Body of pancreas (tissue), 4 donors: ENCODE measurements at places on chromosomes 12 and 14.

DNA sequence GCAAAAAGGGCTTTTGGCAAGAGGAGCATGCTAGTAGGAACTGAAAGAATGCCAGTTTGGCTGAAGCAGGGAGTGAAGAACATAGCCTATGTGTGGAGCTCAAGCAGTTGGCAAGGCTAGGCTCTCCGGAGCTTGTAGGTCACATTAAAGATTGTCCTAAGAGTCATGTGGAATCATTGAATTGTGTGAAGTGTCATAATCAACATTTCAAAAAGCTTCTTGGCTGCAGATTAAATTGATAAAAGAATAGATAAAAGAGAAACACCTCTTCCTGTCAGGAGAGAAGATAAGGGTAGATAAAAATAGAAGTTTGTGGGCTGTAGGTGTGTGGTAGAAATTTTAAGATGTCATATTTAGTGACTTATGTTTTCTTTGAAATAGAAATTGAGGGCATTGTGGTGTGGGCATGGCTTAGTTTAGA, 36.1 kb downstream of the CPSF6 start:
- DNase-seq = no peak

DNA sequence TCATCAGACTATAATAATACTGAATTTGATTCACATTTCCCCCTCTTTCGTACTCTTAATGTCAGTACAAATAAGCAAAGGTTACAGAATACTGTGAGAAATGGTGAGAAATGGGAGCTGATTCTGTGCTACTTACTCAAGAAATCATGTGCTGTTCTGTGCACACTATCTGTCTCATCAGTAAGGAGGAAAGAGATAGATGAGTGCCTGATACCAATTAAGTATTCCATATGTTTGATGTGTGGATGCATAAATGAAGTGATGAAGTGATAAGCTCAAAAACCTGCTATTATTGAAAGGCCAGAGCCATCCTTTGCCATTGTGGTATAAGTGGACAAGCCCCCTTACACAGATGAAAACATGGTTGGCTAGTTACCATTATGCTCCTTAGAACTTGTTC, 127.7 kb downstream of the PDE3A start:
- DNase-seq = no peak

- DNase-seq = no peak
Measured at GRCh38 chr12:114403011-114403689, 2.8 kb downstream of the TBX5 start.

GRCh38 chr12:31118347-31119191, 44.9 kb downstream of the DDX11 start:
- peak; percentile 43 for DNase-seq

DNA sequence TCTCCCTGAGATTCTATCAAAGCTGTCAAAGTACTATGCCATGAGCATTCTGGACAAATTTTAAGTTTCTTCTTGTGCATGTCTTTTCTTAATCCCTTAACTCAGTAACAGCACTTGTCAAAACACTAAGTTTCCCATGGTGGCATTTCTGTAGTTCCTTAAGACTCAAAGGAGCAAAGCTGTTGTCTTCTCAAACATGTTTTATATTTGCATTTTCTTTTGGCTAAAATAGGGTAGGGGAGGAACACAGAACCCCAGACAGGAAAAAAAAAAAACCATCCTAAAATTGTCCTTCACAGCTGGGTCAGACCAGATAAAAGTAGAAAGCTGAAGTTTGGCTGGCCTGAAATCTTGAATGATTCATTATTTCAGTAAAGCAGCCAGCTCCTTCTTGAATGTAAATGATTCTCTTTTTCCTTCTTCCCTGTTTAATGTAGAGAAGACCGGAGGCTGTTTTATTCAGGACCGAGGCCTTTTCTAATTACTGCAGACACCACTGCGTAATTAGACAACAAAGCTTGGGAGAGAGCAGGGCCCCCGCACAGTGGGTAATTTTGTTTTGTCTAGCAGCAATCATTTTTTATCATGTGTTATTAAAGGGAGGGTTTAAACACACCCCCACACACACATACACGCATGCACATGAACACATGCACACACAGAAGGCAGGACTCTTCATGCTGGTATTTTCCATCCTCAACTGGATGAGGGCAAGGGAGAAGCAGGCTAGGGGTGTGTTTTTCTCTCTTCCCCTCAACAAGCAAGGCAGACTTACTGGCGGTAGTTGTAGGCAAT, 51.0 kb downstream of the PAH start:
- no peak for DNase-seq

DNA sequence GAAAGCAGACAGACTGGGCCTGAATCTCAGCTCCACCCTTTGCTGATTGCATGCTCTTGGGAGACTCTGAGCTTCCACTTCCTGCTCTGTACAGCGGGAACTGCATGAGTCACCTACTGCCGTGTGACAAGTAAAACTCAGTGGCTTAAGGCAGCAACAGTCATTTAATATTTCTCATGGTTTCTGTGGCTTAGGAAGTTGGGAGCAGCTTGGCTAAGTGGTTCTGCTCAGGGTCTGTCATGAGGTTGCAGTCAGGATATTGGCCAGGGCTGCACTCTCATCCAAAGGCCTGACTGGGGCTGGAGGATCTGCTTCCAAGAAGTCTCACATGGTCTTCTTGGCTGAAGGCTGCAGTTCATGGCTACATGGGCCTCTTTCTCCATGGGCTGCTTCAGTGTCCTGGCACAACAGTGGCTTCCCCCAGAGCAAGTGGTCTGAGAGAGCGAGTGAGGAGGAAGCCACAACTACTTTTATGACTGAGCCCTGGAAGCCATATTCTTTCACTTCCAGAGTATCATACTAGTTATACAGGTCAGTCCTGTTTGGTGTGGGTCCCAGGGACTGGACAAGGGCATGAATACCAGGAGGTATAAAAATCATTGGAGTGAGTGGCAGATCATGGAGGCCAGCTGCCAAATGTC, 49.7 kb downstream of the FAM222A start:
- peak; percentile 6 for DNase-seq

- DNase-seq = no peak
Measured at GRCh38 chr12:112029301-112029700, 16.1 kb downstream of the ERP29 start.

DNA sequence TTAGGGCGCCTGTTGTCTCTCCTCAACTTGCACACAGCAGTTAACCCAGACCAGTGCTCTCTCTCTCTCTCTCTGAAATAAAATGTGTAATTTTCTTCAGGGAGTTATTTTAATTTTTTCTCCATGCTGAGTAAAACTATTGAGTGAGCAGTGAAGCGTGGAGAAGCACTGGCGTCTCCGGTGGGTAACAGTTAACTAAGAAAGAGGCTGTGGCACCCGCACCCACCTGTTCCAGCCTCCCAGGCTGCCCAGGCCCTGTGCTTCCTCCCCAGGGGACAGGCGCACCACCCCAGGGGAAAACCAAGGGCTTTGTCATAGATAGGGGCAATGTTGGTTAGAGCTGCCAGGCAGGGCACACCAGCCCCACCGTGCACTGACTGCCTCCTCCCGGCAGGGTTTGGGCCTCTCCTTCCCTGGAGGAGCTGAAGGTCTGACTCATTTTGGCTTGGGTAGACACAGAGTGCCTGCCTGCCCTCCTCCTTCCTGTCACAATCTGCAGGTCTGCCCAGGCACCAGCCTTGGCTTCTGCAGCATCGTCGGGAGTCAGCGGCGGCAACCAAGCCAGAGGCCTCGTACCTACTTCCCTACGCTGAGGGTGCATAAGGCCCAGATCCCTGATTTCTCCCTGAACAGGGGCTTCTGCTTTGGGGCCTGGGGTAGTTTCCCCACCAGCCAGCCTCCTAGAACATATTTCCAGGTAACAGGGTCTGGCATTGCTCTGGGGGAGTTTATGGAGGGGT, 3.9 kb downstream of the HOXC5 start:
- DNase-seq = no peak

DNA sequence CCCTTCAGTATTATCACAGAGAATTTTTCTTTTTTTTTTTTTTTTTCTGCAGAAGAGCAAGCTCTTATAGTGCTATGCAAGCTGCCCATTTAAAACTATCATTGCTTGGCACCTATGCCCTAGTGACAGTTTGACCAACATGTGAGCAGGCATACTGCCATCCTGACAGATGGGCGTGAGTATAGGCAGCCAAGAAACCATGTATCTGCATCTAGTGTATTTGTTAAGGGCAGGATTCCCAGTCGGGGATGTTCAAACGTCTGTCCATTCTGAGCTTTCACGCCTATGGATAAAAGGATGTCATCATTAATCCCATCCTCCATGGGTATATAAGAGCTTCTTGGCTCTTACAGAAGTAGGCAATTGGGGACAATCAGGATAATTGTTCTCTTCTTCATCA, 8.8 kb downstream of the VRK1 start:
- no peak for DNase-seq

GRCh38 chr14:73738518-73739173, 24.5 kb upstream of the PNMA1 start:
- DNase-seq = no peak

- no peak for DNase-seq
Measured at GRCh38 chr14:67140556-67140955, 48.7 kb upstream of the GARIN2 start.

DNA sequence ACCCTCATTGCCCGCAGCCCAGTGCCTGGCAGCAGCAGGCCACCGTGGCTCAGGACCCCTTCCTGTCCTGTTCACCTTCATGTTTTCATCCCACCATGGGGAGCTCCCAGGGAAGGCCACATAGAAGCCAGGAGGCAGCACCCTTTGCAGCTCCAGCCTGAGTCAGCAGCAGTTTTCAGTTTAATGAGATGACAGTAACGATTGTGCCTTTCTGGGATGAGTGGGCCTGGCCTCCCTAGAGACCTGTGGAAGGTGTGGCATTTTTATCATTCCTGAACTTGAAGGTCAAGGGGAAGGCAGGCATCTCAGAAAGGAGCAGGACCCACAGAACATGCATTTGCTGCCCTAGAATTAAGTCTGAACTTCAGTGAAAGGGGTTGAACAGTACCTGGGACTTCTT, 532.8 kb downstream of the FUT8 start:
- DNase-seq = no peak

DNA sequence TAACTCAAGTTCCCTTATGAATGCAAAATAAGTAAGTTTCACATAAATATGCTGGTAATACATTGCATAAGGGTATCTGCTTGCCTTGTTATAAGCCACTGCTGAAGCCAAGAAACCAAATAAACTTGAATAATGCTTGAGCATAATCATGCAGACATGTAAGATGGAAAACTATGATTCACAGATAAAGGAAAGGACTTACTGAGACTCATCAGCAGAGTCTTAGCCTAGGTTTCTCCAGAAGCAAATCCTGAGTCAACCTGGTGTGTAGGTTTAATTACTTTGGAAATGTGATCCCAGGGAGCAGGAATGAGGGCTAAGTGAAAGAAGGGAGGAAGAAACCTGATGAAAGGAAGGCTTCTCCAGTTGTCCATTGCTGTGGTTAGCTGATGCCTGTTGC, 107.7 kb upstream of the BTG1 start:
- DNase-seq = no peak

DNA sequence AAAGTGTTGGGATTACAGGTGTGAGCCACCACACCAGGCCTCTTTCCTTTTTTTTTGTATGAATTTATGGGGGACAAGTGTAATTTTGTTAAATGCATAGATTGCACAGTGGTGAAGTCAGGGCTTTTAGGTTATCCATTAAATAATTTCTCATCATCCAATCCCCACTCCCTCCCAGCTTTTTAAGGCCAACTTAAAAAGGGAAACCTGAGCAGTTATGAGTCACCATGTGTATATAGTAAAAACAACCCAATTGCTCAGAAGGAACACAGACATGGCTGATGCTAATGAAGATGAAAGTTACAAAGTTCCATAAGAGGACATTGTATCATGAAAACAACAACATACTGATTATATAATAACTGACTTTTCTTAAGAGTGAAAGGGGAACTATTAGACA, 25.6 kb upstream of the ARID2 start:
- no peak for DNase-seq

- DNase-seq = no peak
Measured at GRCh38 chr14:30296931-30297405, 262.0 kb upstream of the G2E3 start.

DNA sequence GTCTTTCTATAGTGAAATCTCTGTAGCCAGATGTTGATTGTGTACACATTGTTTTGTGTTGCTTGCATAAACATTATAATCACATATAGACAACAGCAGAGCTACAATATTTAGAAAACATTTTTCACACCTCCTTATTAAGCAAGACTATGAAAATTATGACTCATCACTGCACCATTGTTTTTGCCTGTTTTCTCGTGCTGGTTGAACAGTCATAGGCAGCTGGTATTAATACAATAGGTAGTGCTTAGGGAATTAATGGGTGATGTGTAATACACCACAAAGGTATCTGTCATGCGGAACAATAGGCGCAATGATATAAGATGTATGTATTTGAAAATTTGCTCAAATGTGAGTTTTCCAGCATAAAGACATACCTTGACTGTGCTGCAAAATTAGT, 449.3 kb downstream of the FOXG1 start:
- no peak for DNase-seq

DNA sequence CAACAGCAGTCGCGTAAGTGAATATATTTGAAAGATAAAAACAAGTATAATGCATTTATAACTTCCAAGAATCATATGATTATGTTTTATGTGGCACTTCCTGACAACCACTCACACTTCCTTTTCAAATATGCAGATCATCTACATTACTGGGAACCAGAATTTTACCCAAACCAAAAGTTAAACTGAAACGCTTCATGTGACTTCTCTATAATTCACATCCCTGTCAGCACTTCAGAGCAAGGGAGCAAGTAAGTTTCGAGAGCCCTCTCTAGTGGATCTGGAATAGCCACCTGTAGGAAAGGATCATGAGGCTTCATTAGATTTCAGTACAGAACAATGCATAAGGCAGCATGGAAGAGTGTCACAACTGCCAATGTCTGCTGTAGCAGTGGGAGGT, 13.7 kb upstream of the ALX1 start:
- no peak for DNase-seq

- DNase-seq = no peak
Measured at GRCh38 chr12:85509081-85509856, 229.2 kb downstream of the ALX1 start.

DNA sequence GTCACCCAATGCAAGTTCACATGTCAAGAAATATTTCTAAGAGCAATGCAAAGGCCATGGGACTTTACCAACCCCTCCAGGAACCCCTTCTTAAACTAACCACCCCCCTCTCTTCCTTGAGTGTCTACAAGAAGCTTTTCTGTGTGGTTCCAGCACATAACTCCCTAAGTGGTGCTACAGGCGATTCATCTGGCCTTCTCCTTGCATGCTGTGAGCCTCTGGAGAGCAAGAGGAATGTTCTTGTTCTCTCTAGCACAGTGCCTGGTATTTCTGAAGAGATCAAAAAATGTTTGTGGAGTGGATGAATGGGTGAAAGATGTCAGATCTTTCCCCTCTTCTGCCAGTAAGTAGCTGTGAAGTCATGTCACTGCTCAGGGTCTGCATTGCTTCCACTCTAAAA, 5.9 kb upstream of the RNASE12 start:
- no peak for DNase-seq

- no peak for DNase-seq
Measured at GRCh38 chr14:102727336-102728095, 49.7 kb upstream of the TRAF3 start.

DNA sequence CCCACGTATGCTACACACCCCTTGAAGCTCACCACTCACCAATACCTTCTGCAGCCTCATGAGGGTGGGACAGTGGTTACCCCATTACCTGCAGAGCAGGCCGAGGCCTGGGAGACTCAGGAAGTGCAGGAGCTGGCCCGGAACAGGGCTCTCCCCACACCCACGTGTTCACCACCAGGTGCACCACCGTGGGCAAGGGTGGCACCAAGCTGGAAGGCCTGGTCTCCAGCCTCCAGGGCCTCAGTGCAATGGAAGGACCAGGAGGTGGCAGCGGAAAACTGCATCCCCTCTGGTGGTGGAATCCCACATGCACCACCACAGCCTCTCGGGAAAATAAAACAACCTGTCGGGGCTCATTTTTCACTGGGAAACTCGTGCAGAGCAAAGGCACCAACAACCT, 36.4 kb downstream of the ITPK1 start:
- DNase-seq = no peak

GRCh38 chr12:93608313-93608712, 35.8 kb downstream of the SOCS2 start:
- DNase-seq = no peak
